ENCODE measurements at places on chromosomes 3 and 15.

DNA sequence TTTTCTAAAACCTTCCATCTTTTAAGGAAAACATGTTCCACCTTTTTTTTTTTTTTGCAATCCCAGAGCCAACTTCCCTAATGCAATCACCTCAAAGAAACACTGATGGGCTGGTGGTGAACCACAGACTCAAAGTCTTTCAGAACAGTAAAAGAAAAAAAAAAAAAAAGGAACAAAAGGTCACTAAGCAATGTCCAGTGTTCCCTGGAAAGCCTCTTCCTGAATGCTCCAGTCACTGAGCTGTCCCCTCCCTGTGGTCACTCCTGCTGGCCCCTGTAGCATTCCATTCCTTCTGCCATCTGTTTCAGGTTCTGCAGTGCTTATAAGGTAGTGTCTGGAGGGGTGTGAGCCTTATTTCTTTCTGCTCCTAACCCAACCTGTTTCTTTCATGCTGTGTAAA lies 53.3 kb downstream of the AAGAB start:
- no peak for DNase-seq

DNA sequence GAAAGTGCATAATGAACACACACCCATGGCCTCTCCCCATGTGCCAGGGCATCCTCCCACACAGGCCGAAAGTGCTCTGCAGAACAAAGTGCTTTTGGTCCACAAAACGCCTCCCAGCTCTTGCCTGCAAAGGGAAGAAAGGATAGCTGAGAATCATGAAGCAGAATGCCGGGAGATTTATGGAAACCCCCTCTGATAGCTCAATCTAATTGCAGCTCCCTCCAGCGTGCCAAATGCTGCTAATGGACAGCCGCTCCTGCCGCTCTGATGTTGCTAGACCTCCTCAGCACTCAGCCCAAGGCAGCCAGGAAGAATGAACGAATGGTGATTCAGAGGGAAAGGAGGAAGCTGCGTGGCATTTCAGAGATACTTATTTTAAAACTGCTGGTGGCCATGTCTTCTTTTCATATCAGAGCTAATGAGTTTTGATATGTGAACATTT lies 145.3 kb downstream of the TJP1 start:
- DNase-seq, result no peak

DNA sequence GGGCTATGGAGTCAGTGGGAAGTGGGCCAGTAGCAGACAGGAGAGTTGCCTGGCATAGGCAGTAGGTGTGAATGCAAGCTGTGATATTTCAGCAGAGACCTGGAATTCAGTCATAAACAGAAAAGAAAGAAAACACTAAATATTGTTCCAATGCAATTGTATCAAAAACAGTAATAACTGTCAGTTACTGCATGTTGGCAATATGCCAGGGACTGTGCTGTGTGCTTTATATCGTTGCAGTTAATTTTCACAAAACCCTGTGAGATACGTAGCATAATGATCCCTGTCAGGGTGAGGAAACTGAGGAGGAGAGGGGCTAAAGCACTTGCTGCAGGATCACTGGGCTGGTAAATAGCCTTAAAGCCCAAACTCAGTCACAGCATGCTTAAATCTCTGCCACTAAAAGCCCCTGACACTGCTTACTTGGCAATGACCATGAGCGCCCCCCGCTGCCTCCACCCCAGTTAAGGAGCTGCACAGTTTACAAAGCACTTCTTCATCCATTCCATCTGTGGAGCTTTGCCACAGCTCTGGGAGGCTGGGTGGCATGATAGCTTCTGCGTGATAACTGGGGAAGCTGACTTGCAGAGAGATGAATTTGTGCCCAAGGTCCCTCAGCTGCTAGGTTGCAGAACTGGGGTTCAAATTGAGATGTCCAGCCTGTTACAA lies 3.9 kb downstream of the SLC6A1 start:
- no peak for DNase-seq

DNA sequence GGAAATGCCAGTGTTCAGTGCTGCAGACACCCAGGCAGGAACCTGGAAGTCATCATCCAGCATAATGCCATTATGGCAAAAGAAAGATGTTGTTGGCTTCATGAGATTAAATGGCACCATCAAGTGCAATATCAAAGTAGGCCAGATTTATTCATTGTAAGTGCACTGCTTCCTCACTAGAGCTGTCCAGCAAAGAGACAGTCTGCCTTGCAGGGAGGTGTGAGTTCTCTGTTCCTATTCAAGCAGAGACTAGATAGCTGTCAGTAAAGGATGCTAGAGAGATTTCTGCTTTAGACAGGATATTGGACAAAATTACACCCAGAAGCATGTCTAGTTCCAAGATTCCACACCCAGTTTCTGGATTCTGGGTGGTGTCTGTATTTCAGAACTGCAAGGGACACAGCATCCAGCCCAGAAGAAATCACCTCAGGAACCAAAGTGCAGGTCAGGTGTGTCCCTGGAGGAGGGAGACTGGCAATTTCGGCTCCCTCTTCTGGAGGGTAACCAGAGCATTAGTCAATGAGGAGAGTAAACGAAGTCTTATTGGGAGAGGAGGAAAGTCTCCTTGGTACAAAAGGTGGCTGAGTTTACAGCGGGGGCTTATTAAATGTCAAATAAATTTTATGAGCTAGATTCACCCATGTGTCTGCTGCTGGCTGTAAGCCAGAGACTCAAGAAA lies 377.3 kb downstream of the EPHB1 start:
- DNase-seq, result no peak

DNA sequence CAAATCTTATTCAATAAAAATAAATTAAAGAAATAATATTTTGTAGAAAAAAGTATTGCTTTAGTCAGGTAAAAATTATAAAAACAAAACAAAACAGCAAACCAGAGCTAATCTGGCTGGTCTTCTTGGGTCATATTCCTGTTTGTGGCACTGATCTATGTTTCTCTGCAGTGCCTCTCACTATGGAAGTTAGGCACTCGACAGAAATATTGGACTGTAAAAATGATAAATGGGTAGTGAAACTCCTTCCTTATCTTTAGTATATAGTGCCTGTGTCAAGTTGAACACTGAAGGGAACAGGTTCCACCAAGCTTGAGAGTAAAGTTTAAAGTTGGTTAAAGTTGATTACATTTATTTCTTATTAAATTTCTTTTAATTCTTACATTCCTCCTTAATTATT lies 1195.6 kb upstream of the GBE1 start:
- no peak for DNase-seq

Data from stimulated activated CD8-positive, alpha-beta memory T cell treated with anti-CD3 and anti-CD28 coated beads, Interleukin-7, amount 100 ng/mL, for 1 hour (primary cell).